Stimulated activated CD4-positive, alpha-beta T cell treated with anti-CD3 and anti-CD28 coated beads, TNF-alpha, amount 100 ng/mL, for 48 hours (primary cell): ENCODE measurements at places on chromosomes 4 and X.
A peak's percentile ranks its signal among the peaks of the same experiment; 100 is the strongest.

- DNase-seq: no peak
These were observed 1344.3 kb upstream of the ADGRL3 start for GRCh38 chr4:59855630-59856352.

DNA sequence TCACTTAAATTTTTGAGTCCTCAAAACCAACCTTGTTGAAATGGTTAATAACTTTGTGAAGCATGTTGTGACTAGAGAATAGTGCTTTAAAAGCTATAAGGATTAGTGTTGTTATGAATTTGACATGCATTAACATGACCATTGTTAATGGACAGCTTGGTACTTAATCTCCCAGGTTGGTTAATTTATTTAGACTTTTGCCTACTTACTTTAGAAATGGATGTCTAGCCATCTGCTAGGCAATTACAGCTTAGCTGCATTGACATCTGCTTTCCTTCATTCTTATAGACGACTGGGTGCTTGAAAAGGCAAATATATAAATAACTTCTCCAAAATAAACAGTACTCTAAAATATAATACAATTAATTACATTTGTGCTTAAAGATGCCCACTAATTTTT, 368.0 kb downstream of the CCSER1 start:
- DNase-seq: no peak

DNA sequence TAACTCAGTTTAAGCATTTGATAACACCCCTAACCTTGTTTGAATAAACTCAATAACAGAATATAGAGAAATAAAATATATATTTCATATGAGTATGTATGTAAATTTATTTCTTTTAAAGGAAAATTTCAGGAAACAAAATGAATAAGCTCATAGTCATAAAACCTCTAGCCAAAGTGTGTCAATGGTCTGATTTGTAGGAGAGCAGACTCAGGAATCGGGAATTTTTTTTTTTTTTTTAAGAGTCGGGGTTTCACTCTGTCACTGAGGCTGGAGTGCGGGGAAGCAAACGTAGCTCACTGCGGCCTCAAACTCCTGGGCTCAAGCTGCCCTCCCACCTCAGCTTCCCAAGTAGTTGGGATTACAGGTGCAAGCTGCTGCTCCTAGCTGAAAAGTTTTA, 2.4 kb downstream of the PKD2 start:
- no peak for DNase-seq

- no peak for DNase-seq
These were observed 94.5 kb downstream of the ANXA3 start for GRCh38 chr4:78645853-78646757.

GRCh38 chr4:153453402-153453801, 12.8 kb upstream of the TMEM131L start:
- DNase-seq: no peak

DNA sequence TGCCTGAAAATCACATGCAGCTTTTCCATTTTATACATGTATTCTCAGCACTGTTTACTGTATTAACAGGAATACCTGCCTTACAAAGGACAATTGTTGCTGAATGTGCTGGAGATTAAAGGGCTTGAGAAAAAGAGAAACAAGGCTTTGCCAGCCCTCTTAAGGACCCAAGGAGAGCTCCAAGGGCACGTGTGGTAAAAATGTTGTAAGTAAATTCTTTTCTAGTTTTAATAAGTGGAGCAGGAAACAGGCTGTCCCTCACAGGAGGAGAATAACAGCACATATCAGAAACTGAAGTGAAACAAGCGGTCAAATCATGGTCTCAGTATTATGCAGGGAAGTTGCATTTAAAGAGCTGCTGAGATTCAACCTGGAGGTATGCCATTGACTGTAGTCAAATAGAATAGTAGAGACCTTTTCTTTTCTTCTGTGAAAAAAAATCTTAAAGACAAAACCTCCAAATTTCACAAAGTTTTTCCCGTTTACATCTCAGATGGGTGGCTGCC, 18.5 kb downstream of the IGFBP7 start:
- DNase-seq: no peak

DNA sequence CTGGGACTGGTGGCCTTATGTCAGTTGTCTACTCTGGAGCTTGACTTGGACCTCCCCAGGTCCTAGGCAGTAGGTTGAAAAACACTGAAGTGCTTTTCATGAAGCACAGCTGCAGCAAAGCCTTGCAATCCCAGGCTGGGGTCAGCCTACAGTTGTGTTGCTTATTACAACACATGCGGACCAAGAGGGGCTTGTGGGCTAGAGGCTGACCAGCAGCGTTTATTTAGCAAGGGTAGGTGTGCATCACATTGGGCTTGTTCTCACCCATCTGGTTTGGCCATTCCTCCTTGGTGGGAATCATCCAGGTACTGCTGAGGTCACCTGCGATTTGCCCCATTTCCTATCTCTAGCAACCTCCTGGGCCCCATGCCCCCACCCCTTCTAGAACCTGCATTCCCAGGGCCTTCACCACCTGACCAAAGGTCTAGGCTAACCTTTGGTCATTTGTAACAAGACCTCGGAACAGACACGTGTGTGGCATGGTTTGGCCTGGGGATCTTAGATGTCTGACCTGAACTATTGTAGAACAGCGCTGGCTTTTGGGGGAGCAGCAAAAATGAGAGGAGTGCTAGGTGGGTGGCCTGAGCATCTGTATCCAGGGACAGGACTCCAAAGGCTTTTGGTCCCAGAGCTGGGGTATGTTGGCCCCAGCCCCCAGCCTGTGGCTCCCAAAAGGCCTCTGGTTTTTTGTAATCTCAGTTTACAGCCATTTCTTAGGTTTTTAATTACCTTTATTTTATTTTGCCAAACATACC, 3.0 kb downstream of the RPL10 start:
- no peak for DNase-seq

- no peak for DNase-seq
These were observed 62.7 kb downstream of the PRPS1 start for GRCh38 chrX:107691024-107691448.

DNA sequence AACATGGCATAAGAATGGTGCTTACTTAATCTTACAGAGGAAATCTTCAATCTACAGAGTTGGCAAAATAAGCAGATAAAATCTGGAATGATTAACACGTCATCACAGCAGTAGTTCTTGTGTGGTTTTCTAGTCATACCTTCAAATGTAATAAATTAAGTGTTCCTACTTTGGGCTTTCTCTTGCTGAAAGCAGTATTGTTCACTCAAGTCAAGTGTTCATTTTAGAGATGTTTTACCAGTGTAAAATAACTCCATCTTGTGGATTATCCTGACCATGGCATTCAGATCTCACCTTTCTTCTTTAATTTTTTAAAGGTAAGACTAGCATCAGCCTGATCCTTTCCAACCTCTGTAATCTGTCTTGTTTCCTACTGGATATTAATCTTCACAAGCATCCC, 72.9 kb downstream of the ADAMTS3 start:
- DNase-seq: no peak

- DNase-seq: no peak
These were observed 13.8 kb downstream of the CXCL13 start for GRCh38 chr4:77619408-77619807.

DNA sequence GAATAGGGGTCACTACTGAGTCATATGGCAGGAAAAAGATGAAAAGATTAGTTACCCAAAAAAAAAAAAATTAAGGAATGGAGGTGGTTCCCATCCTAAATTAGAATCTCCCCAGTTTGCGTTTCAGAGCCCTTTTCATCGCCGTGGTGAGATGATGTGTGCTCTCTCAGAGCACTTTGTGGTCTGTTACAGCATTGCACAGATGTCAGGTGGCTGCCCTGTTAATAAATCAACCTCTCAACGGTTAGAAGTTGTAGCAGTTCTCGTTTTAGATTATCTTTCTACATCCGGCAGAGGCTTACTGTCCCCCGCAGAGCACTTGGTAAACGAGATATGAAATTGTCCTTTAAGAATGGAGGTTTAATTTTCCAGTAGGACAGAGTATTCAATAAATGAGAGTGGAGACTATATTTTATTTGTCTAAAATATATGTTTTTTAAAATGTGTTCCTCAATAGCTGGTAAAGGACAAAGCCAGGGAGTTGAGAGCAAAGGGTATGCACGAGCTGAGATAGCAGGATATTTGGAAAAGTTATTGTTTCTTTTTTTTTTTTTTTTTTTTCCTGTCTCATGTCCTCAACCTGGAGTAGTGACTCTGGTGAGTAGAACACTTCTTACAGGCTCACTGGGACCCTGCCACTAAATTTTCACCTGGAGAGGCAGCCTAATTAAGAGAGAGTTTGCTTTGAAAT, 26.9 kb downstream of the AFF1 start:
- no peak for DNase-seq

DNA sequence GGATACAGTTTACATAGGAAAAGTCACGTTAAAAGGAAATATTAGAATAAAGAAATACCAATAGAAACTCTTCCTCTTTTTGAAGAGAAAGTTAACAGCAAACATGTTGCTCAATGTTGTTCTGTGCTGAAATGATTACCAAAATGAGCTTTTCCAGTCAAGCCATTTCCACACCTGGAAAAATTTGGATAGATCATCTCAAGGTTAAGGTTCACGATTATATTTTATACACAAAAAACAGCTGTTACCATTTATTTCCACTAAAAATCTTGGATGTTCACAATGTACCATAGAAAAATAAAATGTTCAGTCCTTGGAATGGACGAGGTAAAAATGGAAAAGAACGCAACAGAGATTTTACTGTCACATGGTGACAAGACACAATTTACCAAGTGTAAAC, 218.7 kb downstream of the SCFD2 start:
- no peak for DNase-seq

DNA sequence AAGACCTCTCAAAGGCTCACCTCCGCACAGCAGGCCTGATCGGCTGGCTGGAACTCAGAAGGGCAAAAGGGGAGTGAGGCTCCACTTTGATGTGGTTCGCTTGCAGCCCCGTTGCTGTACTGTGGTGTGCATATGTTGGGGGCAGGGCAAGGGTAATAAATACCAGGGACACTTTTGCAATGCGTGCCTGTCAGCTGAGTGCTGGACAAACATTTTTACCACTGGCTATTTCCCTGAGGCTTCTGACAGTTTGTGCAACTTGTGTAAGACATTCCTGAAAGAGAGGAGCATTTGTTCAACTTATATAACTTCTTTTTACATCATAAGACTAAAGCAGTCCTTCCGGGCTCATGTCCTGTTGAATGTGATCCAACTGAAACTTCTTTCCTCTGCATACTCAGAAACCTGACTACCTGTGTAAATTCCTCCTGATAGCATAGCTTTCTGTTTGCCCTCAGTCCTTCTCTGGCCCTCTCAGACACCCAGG, 82.3 kb downstream of the SPRY1 start:
- DNase-seq: no peak

DNA sequence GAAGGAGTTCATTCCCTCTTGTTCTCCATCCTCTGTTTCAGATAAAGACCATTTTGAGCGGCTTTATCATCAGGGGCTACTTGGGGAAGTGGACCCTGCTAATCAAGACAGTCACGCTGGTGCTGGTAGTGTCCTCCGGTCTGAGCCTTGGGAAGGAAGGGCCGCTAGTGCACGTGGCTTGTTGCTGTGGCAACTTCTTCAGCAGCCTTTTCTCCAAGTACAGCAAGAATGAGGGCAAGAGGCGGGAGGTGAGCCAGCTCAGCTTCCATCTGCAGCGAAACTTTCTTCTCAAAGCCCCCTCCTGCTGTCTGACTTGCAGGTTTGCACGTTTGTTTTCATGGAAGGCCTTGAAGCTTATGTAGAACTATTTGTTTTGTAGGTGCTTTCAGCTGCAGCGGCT, 49.5 kb downstream of the CLCN4 start:
- DNase-seq: no peak

DNA sequence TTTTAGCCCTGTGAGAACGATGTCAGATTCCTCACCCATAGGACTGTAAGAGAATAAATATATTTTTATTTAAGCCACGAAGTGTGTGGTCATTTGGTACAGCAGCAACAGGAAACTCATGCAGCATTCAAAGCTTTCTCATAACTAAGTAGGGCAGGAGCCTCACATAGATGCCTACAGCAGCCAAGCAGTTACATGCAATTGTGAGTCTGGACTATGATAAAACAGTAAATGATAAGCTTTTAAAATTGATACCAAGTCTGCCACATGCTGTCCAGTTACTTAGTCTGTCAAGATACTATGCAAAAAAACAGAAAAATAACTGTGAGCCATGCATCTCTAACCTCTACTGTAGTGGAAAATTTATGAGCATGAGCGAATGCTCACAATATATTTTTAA, 359.6 kb downstream of the HS3ST1 start:
- DNase-seq: no peak

GRCh38 chr4:158496030-158496741, 25.5 kb upstream of the RXFP1 start:
- peak; percentile 13 for DNase-seq

GRCh38 chr4:30839583-30840520, 119.7 kb downstream of the PCDH7 start:
- DNase-seq: no peak

DNA sequence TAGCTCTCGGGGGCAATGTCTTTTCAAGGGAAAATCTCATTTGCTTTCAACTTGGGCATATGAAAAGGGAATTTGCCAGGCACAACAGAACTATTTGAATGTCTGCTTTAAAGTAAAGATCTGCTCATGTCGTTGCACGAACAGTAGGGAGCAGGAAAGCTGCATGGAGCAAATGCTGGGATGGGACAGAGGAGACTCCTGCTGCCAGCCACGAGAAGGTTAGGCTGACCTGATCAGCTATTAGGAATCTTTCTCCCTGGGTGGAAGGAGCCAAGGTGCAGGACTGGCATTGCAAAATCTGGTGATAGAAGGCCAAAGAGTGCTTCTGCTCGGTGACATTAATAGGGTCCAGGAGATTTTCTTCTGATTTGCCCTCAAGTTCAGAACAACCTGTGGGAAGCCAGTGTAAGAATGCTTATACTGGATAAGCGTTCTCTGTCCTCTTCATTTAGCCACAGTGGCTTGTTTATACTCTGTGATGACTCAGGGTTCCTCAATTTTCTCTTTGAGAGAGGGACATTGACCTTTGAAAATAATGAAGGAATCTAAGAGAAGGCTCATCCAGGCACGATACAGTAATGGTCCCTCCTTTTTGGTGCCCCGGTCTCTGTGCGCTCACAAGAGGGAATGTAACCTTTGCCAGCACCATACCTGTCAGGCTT, 22.9 kb downstream of the FHL1 start:
- DNase-seq: no peak

DNA sequence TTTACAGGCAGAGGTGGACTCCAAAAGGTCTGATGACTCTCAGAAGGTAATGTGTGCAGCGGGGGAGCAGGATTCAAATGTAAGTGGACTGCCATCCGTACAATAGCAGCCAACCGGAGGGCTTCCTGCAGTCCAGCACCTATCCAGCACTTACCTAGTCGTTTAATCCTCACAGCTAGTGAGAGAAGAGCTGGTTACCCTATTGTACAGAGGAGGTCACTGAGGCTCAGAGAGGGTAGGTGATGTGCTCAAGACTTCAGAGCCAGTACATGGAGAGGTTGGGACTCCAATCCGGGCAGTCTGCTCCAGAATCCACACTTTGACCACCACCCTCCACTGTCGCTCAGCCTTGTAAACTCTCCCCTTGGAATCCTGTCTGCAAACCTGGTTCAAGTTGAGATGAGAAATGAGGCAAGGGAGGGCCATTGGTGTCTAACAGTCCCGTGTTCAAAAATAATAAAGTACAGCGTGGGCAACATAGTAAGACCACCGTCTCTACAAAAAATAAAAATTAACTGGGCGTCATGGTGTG, 22.5 kb upstream of the JAKMIP1 start:
- DNase-seq: no peak

- no peak for DNase-seq
These were observed 132.9 kb upstream of the PTCHD1 start for GRCh38 chrX:23201706-23202105.
